Endothelial cell (in vitro differentiated cells): ENCODE measurements at places on chromosomes 11 and 22. TPM values are rescaled to one million over a fixed set of nuclear protein-coding genes. Genes with fewer than 3 reads are reported as not detected.

The OR4B1 gene
- not detected for total RNA-seq

DNA sequence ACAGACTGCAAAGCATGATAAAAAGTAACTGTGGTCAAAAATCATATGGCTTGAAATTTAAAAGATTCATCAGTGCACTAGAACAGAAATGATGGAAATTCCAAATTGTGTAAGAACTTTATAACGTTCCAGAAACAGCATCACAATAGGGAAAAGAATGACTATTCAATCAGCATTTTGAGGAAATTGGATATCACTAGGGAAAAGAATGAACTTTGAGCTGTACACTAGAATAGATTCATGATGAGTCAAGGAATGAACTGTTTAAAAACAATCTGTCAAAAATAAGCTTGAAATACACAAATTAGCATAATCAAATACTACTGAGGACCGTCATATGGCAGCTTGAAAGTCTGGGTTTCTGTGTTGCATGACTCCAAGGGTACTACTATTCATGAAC is 20.5 kb upstream of the HEPHL1 start:
- no peak overlapping the region for H3K4me3 ChIP-seq
- peaks cover 1% of the 10 kb centered on the region for H3K27me3 ChIP-seq
- no peak for DNase-seq
- H3K36me3 ChIP-seq = no peaks in the 10 kb centered on the region
- no peaks in the 10 kb centered on the region for H3K4me1 ChIP-seq
- no peak overlapping the region for H3K27ac ChIP-seq

The CSNK2A3 gene
- total RNA-seq = 4.3 TPM

GRCh38 chr22:42792909-42793847 is 63.9 kb downstream of the ARFGAP3 start:
- H3K27me3 ChIP-seq = no peaks in the 10 kb centered on the region
- H3K4me3 ChIP-seq = no peak overlapping the region
- no peak for DNase-seq
- peaks cover 10% of the 10 kb centered on the region for H3K36me3 ChIP-seq
- peaks cover 8% of the 10 kb centered on the region for H3K4me1 ChIP-seq

The CDC45 gene
- 6.2 TPM for total RNA-seq
